ENCODE measurements at places on chromosomes 16 and 17. TPM values are rescaled to one million over a fixed set of nuclear protein-coding genes. Genes with fewer than 3 reads are reported as not detected.

- DNase-seq: peak; percentile 39
These were observed 45.8 kb upstream of the PVALEF start for GRCh38 chr17:81119223-81120148.

DNA sequence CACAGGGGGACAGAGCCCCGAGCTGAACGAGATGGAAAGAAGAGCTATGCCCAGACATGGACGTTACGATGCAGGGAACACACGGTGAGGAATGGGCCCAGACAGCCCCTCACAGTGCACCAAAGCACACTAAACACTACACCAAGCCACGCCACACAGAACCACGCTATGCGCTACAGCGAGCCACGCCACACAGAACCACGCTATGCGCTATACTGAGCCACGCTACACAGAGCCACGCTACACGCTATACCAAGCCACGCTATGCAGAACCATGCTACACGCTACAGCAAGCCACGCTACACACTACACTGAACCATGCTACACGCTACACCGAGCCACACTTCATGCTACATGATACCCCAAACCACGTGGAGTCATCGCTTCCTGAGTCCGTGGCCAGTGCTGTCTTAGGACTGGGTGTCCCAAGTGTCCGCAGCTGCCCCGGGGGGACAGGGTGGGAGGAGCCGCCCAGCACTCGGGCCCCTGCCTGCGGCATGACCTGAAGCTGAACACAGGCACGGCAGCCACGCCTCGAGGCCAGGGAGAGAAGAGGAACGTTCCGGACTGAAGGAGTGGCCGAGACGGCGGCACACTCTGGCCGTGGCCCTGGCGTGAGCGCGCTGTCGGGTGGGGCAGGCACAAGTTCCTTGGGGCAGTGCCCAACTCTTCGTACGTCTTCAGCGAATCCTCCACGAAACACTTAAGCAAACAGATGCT is 61.3 kb downstream of the LMF1 start:
- no peak for DNase-seq

DNA sequence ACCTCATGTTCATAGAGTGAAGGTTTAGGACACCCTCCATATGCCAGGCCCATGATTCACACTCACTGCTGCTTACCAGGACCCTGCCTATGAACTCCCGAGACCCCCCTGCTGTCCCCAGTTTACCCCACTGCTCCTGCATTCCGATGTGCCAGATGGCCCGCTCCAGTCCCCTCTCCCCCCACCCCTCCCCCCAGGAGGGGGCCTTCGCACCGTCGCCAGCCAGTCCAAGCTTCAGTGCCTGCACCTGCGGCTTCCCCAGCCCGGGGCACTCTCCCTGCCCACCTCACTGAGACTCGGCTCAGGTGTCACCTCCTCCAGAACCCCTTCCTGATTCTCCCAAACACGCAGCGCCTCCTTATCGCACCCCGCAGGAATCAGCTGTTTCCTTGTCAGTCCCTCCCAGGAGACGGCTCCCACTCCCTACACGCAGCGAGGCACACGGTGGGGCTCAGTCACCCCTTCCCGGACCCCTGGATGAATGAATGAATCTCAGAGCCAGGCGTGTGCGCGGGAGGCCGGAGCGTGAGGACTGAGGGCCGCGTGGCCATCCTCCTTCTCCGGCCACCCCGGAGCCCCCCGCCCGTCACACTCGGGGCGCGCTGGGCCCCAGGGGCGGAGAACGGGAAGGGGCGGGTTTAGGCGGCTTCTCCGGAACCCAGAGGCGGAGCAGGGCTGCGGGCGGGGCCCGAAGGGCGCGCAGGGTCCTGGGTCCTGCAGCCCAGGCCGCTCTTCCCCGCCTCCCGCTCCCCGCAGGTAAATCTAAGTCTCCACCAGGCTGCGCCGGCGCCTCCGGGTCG is 1.6 kb downstream of the MYO1C start:
- DNase-seq: no peak

DNA sequence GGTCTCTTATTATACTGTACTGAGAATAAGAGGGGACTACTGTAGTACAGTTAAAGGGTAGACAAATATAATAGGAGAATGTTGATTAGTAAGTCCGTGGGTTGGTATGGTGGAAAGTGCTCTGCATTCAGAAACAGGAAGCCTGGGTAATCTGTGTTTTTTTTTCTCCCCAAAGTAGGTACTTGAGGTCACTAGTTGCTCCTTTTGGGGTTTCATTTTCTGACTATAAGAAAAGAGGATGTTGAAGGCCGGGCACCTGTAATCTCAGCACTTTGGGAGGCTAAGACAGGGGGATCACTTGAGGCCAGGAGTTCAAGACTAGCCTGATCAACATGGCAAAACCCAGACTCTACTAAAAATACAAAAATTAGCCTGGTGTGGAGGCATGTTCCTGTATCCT is 42.0 kb upstream of the MMD start:
- DNase-seq: no peak

DNA sequence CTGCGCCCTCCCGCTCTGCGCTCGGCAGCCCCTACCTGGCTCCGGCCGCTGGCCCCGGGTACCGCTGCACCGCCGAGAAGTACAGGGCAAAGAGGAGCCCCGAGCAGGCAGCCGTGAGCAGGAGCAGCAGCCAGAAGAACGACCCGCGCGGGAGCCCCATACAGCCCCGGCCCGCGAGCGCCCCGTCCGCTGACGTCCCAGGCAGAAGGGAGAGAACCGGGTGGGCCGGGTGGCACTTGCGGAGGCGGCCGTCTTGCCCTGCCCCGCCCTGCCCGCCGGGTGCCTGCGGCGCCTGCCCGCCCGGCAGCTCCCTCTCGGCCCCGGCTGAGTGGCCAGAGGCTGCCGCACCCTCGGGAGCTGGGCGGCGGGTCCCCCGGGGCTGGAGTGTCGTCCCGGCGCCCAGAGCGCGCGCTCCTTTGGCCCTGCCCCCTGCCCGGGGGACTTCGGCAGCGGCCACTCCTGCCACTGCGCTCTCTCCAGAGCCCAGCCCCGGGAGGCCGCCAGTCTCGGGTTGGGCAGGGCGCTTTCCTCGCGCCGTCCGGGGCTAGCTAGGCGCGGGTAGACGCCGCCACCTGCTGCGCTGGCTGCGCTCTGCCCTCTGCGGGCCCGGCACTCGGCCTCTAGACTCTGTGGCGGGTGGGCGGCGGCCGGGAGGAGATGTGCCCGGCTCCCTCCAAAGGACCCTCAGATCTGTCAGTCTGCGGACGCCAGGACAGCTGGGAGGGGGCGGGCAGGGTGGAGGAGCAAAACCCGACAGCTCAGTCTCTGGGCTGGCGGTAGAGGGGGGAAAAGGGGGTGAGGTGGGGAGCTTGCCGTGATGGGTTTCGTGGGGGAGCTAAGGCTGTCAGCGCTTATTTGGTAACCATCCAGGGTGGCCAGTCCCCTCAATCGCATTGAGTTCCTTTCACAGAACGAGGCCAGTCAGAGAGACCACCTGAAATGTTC is at the start of gene ST6GALNAC2:
TSS of gene ST6GALNAC2 (minus strand) at position 212 of the 945 bp plus-strand sequence. CDS start at position 160, 52 bp downstream.
- DNase-seq: no peak

DNA sequence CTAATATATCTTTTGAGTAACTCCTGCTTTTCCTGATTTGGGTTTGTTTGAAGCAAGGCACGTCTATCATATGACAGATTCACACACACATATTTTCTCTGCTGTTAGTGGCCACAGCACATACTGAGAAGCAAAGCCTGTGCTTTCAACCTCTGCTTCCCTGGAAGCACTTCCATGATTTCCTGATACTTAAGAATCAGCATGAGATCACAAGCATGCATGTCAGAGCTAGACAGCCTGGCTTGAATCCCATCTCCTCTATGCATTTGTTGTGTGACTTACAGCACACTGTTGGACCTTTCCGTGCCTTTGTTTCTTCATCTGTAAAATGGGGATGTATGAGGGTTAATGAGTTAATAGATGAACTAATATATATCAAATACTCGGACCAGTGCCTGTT is 151.1 kb upstream of the NOL11 start:
- DNase-seq: no peak

DNA sequence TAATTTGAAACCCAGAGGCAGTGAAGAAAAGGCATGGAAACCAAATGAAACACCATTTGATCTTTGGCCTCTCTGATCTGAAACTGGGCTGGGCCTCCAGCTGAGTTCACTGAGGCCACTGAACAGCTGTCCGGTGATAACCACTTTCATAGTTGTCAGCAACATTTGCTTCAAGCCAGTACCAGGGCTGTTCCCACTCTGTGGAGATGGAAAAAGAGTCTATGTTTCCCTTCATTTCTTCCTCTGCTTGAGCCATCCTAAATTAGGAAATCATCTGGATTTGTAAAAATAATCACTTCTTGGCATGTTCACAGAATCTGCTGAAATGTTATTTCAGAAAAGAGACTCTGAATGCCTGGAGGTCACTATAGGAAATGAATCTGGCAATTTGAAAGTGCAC is 119.3 kb downstream of the STX8 start:
- no peak for DNase-seq

- DNase-seq: no peak
These were observed 49.9 kb upstream of the CDR2 start for GRCh38 chr16:22424161-22424937.

- no peak for DNase-seq
These were observed 66.4 kb upstream of the SMIM36 start for GRCh38 chr17:55577687-55578086.

The TBX2 gene
- 2.2 TPM for total RNA-seq

The C16orf96 gene
- 0.04 TPM for total RNA-seq

The CIAPIN1 gene
- total RNA-seq: 42.9 TPM

The DBF4B gene
- total RNA-seq: 2.6 TPM
